ENCODE measurements at places on chromosomes 12 and 14.

DNA sequence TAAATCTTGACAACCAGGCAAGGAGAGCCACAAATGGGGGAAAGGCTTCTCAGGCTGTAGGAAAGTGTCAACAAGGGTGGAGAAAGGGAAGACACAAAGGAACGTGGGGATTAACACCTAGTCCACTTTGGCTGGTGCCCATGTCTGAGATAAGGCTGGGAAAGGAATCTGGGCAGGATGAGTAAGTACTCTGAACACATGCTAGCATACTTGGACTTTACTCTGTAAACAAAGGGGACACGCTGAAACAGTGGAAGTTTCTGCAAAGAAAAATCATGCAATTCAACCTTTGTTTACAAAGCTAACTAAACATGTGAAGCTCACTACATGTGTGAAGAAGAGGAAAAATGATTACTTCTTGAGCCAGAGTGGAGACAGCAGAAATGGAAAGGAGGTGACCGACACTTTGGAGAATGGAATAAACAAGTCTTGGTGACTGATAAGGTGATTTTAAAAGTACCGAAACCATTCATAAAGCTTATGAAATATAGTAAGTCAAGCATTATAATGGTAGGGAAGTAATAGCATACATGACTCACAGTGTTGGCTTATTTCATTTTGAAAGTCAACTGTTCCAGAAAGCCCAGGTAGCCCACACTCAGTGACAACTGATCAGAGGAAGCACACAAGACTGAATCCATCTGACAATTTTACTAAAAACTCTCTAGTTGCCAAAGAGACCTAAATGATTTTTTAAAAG, 13.2 kb downstream of the CPNE8 start:
- no peak for DNase-seq

GRCh38 chr14:79383475-79383874, 827.8 kb downstream of the DIO2 start:
- no peak for DNase-seq

DNA sequence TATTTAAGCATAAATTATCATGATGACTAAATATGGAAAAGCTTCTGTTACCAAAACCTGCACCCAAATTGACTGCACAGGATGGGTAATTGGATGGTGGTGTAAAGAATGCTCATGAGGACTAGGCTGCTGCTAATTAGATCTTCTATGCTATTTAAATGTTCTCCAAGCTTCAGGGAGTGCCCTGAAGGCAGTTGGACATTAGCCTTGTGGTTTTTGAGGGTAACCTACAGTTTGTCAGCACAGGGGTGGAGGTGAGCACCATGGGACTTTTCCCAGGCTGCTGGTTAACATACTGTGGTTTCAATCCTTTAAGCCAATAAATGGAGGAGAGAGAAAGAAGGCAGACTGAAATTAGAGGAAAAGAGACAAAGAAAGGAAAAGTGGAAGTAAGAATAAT, 145.0 kb downstream of the WIF1 start:
- DNase-seq = no peak

DNA sequence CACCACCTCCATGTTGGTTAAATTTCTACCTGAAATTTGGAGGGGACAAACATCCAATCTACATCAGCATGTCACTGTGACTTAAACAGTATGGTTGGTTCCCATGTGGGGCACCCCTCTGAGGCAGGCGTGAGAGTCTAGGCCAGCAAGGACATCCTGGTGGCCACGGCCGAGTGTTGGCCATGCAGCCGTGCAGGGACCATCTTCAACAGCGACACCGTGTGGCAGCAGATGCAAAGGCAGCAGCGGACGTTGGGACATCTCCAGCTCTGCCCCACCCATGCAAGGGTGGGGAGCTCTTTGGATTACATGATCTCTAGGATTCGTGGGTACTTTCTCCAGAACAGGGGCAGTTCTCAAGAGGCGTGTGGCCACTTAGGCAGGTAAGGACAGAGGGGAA, 49.8 kb downstream of the NOC4L start:
- DNase-seq = no peak

DNA sequence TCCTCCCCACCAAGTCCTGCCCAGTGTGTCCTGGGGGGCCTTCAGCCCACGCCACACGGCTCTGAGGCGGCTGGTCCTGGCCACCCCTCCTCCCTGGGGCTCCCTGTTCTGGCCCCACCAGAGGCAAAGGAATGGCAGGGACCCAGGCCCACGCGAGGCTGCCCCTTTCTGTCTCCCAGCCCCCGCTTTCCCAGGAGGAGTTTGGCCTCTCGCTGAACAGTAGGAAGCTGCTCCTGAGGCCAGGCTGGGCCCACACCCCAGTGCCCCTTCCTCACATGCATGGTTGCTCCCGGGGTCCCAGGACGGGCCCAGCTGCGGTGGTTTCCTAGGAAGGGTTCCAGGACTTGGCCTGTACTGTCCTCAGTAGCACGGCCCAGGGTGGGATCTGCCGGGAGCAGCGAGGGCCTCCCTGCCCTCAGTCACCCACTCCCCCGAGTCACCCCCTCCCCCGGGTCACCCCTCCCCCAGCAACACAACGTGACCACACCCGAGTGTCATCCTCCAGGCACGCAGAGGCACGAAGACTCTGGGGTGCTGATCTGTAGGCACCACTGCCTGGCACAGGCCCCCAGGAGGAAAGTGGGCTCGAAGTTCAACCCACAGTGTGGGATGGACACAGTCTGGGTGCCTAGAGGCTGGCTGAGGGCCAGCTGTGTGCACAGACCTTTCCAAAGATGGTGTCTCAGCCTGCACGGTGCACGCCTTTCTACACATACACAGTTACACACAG, 33.0 kb downstream of the LRCOL1 start:
- no peak for DNase-seq
